ENCODE measurements at places on chromosomes 5 and 9. TPM values are rescaled to one million over a fixed set of nuclear protein-coding genes. Genes with fewer than 3 reads are reported as not detected.

ECM2 gene
- total RNA-seq: 9.4 TPM

HTR1A gene
- total RNA-seq: not detected

PCDHA5 gene
- 0.18 TPM for total RNA-seq

ADAMTSL2 gene
- total RNA-seq: 10.1 TPM

SLC25A2 gene
- 0.71 TPM for total RNA-seq

GRCh38 chr9:113593682-113594281, 130.3 kb downstream of the RGS3 start:
- peak; percentile 83 for DNase-seq

DNA sequence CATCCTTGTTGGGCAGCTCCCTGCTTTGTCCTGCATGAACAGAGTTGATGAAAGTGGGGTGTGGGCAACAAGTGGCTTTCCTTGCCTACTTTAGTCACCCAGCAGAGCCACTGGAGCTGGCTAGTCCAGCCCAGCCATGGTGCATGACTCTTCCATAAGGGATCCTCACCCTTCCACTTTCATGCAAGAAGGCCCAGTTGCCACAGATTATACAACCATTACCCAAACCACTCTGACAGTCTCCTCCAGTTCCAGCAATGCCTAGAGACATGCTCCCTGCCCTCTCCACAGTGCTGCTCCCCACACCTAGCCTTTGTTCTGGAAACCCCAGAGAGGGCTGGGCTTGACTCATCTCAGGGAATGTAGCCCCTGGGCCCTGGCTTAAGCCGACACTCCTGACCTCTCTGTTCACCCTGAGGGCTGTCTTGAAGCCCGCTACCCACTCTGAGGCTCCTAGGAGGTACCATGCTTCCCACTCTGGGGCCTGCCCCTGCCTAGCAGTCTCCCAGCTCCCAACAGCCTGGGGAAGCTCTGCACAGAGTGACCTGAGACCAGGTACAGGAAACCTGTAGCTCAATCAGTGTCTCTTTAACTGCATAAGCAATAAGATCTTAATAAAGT, 3.9 kb downstream of the SLC35A4 start:
- DNase-seq: no peak

DNA sequence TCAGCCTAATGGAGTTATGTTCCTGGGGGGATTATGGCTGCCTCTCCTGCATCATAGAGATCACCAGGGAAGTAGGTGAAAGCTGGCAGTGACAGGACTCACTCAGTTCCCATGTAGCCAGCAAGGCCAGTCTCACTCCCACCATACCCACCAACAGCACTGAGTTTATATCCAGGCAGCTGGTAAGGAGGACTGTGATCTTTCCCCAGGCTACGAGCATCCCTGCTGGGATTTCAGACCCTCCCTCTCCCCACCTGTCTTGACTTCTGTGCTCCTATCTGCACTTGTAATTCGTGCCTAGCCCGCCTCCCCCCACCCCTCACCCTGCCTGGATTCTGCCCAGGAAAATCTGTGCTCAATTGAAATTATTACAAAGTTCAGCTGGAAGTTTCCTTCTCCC, 499.1 kb upstream of the NUDT12 start:
- no peak for DNase-seq

DNA sequence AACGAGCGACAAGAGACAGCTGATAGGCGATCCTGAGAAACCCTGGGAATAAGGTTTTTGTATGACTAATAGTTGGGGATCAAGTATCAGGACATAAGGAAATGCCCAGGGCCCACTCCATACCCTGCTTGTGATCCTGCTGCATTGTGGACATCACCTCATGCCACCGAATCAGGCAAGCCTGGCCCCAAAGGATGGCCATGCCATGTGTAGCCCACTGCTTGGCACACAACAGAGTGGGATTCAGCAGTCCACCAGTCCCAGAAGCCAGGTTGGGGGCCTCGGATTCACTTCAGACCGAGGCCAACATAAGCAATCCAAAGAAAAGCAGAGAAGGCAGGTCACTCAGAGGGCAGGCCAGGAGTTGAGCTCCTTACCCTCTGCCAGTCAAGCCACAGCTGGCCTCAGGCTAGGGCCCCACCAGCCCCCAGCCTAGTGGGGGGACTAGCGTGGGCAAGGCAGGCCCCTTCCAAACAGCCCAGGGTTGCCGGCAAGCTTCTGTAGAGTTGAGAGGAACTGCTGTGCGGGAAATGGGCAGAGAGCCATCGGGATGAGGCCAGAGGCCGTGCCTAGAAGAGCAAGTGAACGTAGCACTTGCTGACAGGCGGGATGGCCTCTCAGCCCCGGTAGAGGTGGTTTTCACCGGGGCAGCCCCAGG, 5.0 kb downstream of the NOP16 start:
- no peak for DNase-seq

DNA sequence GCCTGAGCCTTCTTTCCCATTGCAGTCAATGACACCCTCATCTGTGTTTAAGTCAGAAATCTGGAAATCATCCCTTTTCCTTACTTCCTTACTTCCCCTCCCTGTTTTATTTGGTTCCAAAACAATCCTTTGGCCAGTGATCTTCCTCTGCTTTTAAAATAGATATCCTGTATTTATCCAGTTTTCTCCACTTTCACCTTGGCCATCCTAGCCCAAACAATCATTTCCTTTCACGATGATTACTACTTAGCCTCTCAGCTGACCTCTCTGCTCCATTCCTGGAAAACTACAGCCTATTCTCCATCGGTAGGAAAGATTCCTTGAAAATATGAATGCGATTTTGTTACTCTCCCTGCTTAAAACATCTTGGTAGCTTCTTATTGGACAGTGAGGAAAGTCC, 565.4 kb downstream of the TLR4 start:
- no peak for DNase-seq

DNA sequence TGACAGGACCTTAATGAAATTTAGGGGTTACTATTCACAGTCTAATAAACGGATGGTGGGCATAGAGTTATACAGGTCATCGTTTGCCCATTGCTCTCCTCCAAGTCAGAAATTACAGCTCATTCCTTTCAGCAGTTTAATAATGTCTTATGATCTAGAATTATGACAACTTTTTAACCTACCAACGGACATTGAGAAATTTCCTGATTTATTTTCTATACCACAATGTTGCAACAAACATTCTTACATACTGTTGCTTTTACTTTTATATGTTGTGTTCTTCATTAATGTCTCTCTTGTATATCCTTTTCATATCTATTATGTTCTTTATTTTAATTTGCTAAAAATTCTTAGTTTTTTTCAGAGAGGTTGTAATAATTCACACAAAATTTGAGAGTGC, 152.8 kb upstream of the PRLR start:
- DNase-seq: no peak

GRCh38 chr5:16005225-16005624, 174.4 kb downstream of the MARCHF11 start:
- no peak for DNase-seq

DNA sequence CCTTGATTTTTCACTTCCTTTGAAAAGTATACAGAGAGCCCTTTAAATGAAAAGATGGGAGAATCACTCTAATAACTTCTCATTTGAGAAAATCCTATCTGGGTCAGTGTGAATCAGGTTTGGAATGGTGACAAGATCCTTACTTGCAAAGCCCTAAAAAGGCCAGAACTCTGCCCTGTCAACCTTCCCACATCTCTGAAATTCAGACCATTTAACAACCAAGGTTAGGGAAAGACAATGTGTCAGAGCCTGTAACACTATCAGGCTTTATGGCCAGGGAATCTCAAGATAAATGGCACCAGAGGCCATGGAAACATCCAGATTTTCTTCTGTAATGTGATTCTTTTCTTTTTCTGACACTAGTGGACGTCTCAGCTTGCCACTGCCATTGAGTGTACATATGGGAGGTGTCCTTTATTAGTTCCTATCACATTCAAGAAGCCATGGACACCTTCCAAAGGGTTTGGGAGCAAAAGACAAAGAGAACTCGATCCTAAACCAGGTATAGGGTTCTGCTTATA, 165.7 kb upstream of the GPR151 start:
- no peak for DNase-seq

DNA sequence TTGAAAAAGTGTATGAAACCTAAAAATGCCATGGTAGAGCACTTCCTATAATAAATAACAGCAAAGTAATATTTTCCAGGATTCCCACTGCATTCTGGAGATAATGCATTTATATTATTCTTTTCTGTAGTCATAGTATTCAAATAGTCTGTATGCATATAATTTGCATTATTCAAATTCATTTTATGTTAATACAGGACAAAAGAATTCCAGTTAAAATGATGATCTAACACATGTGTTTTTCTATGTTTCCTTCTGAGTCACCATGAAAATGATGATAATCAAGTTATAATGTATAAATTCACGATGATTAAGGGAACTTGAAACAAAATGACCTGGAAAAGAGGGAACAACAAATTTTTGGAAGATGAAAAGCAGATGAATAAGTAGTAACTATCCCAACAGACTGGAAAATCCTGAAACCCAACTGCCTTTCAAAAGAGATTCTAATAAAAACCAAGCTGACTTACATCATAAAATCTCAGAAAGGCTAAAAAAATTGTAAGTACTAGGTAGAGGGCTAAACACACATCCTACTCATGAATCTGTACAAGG, 358.6 kb upstream of the PAPPA start:
- DNase-seq: no peak

DNA sequence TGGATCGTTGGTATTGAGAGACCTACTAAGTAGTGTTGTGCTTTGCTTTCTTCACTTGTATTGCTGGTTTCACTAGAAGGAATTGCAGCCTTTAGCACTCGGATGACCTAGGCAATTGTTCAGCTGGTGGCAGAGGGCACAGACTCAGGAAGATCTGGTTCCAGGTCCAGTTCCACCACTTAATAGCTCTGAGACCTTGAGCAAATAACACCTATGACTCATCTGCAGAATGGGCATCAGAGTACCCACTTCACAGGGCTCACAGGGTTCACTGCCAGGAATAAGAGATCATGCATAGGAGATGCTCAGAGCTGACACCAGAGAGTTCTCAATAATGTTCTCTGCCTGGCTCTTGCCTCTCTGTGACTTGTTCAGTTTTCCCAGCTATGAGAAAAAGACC, 133.6 kb downstream of the SIL1 start:
- no peak for DNase-seq

GRCh38 chr5:53309653-53310052, 170.8 kb upstream of the FST start:
- no peak for DNase-seq

DNA sequence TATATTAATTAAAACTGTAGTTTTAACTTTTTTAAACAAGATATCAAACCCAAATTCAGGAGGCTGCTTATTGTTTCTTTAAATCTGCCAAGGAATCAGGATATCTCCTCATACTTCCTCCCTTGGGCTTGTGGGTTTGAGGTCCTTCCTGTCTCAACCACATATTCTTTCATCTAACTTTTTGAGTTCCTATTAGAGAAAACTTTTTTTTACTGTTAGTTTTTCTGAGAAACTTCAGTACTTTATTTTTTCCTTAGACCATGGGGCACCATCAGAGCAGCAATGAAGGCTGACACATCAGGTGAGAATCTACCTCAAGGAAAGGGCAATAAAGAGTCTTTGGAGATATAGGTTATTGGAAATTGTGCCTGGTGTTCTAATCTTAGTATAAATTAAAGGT, 56.7 kb downstream of the TSSK1B start:
- no peak for DNase-seq

DNA sequence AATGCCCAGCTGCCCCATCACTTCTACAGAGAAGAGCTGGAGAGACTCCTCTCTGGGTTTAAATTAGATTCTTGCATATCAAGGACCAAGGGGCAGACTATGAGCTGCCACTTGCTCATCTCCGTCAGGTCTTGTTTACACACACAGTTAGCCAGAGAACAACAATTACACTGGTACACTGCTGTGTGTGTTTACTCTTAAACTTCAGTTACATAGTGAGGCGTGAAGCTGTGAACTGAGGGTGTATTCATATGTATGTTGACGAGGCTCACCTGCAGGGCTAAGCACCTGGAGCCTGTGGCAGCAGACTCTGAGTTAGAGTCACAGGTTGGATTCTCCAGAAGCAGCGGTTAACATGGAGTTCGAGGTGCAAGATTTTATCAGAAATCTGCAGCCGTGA, 155.4 kb upstream of the ANKH start:
- DNase-seq: no peak

DNA sequence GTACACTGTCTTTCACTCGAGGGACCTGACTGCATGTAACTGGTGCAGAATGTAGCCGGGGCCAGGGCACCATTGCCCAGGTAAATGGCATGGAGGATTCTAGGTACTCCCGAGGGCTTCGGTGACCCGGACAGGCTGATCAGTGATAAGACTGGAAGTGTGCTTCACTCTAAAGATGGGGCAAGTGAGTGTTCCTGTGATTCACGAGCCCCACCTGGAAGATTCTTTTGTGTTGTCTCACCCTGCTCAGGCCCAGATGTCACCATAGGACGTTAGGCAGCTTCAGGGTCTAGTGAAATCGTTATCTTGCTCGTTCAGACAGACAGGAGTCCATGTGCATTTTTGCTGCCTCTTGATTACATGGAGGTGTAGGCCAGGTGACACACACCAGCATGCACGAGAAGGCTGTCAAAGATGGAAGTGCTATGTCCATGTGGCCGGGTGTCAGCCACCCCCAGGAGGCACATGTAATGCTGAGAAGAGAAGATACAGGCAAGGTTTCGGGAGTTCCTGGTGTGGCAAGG, 73.9 kb downstream of the WNK2 start:
- DNase-seq: peak; percentile 10

- no peak for DNase-seq
These were observed 431.0 kb downstream of the SH3GL2 start for GRCh38 chr9:18009902-18010301.

DNA sequence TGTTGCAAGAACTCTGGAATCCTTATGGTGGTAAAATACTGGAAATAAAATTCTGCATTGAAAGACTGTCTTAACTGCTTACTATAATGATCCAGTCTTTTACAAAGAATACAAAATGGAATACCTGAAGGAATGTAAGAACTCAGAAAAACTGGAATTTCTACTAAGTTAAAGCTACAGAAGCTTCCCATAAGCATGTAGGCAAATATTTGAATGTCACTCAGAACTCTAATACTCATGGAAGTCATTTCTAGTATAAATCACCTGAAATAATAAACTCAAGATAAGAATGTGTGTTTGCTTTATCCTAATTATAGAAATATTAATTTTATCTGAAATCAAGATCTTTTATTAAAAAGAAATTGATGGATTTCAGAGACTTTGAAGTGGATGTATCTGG, 54.8 kb downstream of the FEM1C start:
- no peak for DNase-seq

- no peak for DNase-seq
These were observed 535 bp downstream of the UNC5A start for GRCh38 chr5:176810687-176811501.

DNA sequence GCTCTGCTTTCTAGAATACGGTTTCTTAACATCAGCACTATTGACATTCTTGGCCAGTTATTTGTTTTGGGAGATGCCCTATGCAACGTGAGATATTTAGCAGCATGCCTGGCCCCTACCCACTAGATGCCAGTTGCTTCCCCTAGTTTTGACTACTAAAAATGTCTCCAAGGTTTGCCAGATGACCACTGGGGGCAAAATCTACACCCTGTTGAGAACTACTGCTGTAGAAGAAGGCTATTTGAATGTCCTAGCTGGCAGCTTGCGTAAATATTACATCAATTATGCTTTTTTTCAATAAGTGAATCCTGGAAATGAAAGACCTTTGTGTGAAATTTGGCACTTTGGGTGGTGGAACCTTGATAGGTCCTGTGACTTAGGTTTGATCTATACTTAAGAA, 5.0 kb downstream of the NCBP1 start:
- no peak for DNase-seq

GRCh38 chr5:127619908-127620479, 28.9 kb upstream of the CTXN3 start:
- DNase-seq: no peak

- DNase-seq: no peak
These were observed 508 bp upstream of the NME5 start for GRCh38 chr5:138139781-138140090.

All from lower lobe of right lung (tissue), 2 donors.